Kasumi-1 (cell line): ENCODE measurements at places on chromosomes 1 and 21.

DNA sequence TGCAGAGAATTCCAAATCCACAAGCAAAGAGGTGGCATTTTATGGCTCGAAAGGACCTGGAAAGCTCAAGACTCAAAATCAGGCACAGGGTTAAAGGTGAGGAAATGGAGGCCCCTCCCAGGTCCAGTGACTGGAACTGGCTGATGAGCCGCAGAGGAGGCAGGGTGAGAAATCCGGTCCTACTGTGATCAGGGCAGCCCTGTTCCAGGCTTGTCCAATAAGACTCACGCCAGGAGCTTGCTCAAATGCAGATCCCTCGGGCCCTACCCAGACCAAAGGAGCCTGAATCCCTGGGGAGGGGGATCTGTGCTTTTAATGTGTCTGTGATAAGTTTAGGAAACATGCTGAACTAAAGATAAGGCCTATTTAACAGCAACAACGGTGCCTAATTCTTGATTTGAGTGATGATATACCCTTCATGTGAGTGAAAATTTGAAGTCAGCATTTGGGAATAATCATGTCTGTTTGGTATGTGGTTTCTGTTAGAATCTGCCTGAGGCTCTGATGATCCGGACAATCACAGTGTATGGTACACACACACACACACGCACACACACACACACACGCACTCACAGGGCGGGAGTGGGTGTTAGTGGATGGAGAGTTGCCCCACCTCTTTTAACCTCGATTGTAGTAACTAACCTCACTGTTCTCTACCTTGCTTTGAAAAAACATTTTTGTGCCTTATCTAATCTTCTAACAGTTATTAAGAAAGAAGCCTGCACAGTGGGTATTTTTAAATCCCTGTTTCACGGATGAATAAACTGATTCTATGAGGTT, 54.1 kb upstream of the LYST start:
- no peak for DNase-seq

GRCh38 chr21:31191553-31191952, 152.5 kb downstream of the TIAM1 start:
- no peak for DNase-seq

GRCh38 chr1:212973899-212974298, 23.6 kb downstream of the VASH2 start:
- no peak for DNase-seq

DNA sequence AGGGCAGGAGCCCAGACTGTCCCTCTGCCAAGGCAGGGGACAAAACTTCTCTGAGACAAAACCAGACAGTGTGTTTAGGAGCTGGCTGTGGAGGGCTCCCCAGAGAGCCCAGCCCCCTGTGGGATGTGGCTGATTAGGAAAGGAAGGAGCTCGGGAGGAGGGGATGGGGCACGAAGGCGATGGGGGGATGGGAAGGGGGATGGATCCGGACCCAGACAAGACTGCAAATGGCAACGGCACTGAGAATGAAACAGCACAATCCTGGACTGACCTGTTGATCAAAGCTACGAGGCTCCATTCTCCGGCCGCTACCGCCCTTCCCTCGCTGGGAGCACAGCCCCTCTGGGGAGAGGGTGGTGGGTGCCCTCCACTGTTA, 33.1 kb downstream of the FOXO6 start:
- DNase-seq, result no peak

- DNase-seq, result no peak
Measured at GRCh38 chr1:206834711-206835110, 30.7 kb upstream of the IL20 start.

DNA sequence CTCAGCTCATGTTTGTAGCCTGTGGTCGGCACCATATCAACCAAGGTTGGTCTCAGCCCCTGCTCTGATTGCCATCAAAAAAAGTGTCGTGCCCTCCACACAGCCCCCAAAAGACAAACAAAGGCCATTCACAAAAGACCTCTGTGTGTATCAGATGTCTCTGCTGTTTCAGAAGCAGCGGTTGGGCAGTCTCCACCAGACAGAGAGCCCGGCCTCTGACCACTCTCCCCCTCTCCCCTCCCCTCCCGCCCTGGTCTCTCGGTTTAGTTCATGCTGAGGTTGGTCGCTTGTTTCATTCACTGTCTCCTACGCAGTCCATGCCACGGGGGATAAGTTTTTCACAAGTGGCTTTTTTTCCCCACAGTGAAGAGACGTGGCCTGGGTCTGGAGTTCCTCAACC, 27.1 kb downstream of the ACTA1 start:
- DNase-seq, result no peak

- no peak for DNase-seq
Measured at GRCh38 chr1:205351984-205352713, 4.6 kb downstream of the KLHDC8A start.

- DNase-seq, result no peak
Measured at GRCh38 chr21:17334484-17334883, 178.4 kb upstream of the CXADR start.

DNA sequence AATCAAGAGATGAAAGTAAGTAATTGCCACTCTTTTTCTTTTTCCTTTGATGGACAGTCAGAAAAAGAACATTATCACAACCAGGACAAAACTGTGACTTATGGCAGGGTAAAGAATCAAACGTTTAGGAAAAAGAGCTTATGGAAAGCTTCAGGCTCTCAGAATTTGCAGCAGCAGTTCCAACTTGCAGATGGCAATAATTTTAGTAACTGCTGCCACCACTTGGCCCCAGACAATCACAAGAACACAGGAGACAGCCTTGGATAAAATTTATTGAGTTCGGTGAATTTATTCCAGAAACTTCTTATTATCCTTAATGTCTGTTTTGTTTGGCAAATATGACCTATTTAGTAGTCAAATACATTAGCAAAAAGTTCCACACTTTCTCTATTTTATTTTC, 804.4 kb downstream of the BRINP3 start:
- no peak for DNase-seq
